ENCODE measurements at places on chromosomes 1 and 21.

- DNase-seq: no peak
Observed at GRCh38 chr1:174902531-174903099, 97.1 kb upstream of the CACYBP start.

DNA sequence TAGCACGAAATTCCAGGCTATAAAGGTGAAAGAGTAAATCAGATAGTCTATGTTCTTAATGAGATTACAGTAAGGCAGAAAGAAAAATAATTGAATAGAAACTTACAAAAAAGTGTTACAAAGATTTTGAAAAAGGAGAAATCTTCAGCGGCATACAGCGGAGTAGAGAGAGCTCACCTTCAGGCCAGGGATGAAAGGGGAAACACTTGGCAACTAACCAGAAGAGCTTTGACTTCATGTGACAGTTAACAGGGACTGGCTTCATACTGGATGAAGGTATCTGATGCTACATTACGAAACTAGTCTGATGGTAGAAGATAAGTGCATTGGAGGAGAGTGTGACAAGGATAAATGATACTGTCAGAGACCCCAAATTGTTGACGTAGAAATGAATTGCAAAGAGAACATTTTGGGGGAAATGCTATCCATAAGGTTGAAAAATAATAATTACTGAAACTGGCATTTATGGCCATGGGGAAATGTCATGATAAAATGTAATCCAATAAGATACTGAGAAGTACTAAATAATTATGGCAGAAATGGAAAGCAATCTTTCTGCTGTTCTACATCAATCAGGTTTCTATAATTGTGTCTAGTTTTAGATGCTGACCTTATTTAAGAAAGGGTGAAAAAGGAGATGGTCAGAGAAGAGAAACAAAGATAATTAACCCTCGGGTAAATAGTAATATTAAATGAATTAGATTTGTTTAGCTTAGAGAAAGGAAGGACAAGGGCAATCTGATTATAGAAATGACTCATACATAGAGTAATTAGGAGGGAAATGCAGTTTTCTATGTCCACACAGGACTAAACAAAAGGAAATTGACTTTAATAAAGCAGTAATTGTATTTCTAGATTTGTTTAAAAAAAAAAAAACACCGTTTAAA lies 808.7 kb downstream of the NCAM2 start:
- no peak for DNase-seq

DNA sequence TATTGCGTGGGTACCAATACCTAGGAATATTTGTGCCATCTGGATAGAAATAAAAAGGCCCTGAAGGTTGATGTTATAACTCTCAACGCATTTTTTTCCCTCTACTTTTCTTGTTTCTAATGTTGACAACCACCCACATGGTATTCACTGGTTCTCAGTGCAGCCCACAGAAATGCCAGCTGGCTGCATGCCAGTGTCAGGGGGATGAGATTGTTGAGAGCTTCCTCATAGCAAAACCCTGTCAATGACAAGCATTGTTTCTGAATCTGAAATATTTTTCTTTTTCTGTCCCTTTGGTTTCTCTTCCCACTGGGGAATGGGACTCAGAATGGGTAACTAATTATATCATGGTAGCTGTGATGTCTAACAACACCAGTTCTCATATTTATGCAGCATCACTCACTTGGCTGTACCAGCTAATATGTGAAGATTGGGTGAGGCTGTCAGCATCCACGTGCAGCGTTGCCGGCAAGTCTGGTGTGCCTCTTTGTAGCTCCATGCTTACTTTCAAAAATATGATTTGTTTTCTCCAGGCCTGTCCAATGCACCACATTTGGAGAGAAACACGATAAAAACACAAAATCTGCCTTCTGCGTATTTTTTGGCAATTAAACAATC lies 284.6 kb downstream of the PTBP2 start:
- no peak for DNase-seq

GRCh38 chr1:216815260-216816131 lies 92.3 kb upstream of the ESRRG start:
- DNase-seq: no peak

DNA sequence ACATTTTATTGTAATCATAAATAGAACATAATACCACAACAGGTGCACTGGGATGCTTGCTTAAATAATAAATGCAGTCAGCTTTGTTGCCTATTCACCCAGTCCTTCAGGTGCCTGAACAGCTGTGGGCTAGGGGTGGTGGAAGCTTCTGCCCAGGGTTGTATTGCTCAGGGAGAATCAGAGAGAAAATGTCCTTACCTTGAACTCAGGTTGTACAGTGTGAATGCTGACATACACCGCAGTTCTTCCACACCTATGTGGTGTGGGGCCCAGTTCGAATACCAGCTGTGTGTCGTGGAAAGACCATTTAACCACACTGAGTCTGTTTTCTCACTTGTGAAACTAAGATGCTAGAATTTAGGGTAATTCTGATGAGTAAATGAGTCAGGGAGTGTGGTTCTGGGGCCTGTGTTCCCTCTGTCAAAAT lies 115.7 kb upstream of the ATP1A1 start:
- no peak for DNase-seq

DNA sequence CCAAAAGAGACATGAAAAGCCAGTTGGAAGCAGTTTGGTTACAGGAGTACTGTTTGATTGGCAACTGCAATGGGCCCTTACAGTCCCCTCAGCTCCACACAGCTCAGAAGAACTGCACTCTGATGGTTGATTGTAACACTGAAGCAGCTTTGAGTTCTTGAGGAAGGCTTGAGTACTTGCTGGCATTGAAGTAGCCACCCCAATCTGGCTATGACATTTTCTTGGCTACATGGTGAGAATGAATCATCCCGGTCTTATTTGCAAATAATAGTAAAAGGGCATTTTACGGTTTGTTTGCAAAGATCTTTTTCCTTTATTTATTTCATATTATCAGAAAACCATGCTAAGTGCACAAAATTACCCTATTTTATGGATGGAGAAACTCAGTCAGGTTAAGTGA lies 159.7 kb upstream of the BEND5 start:
- DNase-seq: no peak

GRCh38 chr21:31201144-31201543 lies 142.9 kb downstream of the TIAM1 start:
- DNase-seq: no peak

DNA sequence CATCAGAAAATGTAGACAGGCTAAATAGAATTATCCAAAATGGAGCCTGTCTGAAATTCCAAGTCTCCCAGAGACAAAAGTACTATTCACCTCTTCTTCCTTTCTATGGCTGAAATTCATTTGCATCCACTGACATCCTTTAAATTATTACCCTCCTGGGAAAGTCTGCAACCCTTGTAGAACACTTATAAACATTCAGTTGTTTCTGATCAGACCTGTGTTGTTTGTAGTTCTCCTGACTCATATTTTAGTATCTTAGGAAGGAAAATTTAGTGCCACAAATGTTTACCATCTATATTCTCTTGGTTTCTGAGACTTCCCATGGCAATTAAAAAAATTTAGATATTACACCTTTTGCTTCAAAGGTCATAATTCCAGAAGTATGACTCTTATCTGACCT lies 69.6 kb upstream of the C1orf105 start:
- no peak for DNase-seq

DNA sequence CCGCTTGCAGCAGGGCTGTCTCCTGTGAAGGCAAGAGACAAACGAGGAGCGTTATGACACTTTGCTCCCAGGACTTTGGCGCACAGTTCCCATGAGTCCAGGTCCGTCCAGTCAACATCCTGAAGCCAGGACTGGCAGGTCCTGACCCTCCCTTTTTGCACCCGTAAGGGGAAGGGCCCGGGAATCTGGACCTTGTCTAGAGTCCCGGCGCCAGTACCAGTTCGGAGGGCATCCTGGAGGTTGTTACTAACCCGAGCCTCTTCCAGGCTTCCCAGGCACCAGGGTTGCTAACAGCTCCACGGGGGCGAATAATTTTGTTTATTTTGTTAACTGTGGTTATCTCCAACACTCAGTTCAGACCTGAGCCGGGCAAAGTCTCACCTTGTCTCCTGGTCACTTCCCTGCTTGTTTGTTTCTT lies 682 bp upstream of the RWDD3 start:
- no peak for DNase-seq

DNA sequence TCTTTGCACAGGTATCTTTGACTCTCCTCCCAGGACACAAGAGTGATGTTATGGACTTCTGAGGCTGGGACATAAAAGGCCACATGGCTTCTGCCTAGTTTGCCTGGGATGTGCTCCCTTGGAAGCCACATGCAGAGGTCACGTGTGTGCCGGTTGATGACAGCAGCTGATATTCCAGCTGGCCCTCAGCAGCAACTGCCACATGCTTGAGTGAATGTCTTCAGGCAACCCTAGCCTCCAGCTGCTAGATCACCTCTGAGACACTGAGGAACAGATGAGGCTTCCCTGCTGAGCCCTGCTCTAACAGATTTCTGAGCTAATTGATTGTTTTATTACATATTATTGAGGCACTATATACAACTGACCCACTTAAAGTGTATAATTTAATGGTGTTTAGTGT lies 11.6 kb upstream of the AKR7A3 start:
- DNase-seq: no peak

DNA sequence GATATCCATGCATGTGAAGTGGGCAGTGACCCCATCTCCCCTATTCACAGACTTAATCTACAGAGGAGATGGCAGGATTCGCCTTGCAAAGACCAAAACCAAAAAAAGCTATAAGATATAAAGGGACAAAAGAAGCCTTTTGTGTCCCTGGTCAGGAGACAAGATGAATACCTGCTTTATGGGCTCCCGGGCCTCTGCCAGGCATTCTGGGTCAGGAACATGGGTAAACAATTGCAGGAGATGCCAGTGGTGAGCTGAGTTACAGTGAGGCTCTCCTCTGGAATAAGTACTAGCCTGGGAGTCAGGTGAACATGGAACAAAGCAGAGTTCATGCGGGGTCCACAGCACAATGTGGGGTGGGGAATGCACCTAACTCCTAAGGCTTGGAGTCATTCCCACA lies 4.7 kb downstream of the SLC9A1 start:
- no peak for DNase-seq

Measured in T follicular helper cell (primary cell).